ENCODE measurements at places on chromosomes 1 and 21. TPM values are rescaled to one million over a fixed set of nuclear protein-coding genes. Genes with fewer than 3 reads are reported as not detected.

Gene PRAMEF2
- total RNA-seq: not detected

Gene GRIK3
- not detected for total RNA-seq

Gene CHML
- total RNA-seq: 11.0 TPM

Gene VSIG8
- 0.06 TPM for total RNA-seq

Gene TRAF5
- total RNA-seq: 7.3 TPM

Gene DCDC2B
- not detected for total RNA-seq

Gene MRAP
- total RNA-seq: not detected

Gene HEATR1
- 34.7 TPM for total RNA-seq

Gene NOS1AP
- 0.67 TPM for total RNA-seq

Gene RGSL1
- not detected for total RNA-seq

Gene LIN28A
- total RNA-seq: not detected

Gene CCDC27
- total RNA-seq: not detected

Gene NECTIN4
- 1.6 TPM for total RNA-seq

Gene KLHDC8A
- total RNA-seq: 0.58 TPM

Gene OLFML2B
- total RNA-seq: 0.40 TPM

Gene ERICH3
- not detected for total RNA-seq

Gene RNU5D-1
- total RNA-seq: not detected

Gene FAM72C
- total RNA-seq: 6.1 TPM

Gene SNRPE
- 189 TPM for total RNA-seq

Gene LRP8
- total RNA-seq: 54.8 TPM

Gene NBPF4
- 0.25 TPM for total RNA-seq

Gene TMEM50B
- total RNA-seq: 11.9 TPM

Gene KLF17
- 0.64 TPM for total RNA-seq

Gene OR6K3
- total RNA-seq: not detected

Gene DEDD
- total RNA-seq: 25.0 TPM

Gene TMEM240
- 0.44 TPM for total RNA-seq

Gene KISS1
- 0.47 TPM for total RNA-seq

Gene NIPAL3
- total RNA-seq: 7.5 TPM

Gene VHLL
- total RNA-seq: not detected

Gene TLR5
- not detected for total RNA-seq

Gene KCND3
- not detected for total RNA-seq

All from A549 treated with DMSO at 1 μM for 4 hours (cell line).